ENCODE measurements at places on chromosomes 12 and 14. TPM values are rescaled to one million over a fixed set of nuclear protein-coding genes. Genes with fewer than 3 reads are reported as not detected.

MYF6 gene
- total RNA-seq: 0.80 TPM

HAL gene
- not detected for total RNA-seq

APOF gene
- not detected for total RNA-seq

NR4A1 gene
- total RNA-seq: 11.5 TPM

MSRB3 gene
- 29.7 TPM for total RNA-seq

EML5 gene
- not detected for total RNA-seq

GPR162 gene
- total RNA-seq: 2.1 TPM

TAS2R19 gene
- total RNA-seq: not detected

TSPAN11 gene
- total RNA-seq: 11.8 TPM

MIP gene
- not detected for total RNA-seq

GZMH gene
- not detected for total RNA-seq

AKAP5 gene
- total RNA-seq: 0.08 TPM

SPRYD3 gene
- total RNA-seq: 25.7 TPM

PRH2 gene
- 0.48 TPM for total RNA-seq

TTLL5 gene
- 16.2 TPM for total RNA-seq

KLHL33 gene
- total RNA-seq: not detected

DDN gene
- under 0.01 TPM for total RNA-seq

CISTR gene
- total RNA-seq: not detected

SLC2A14 gene
- 0.26 TPM for total RNA-seq
